ENCODE measurements at places on chromosomes 5 and 9.

- DNase-seq, result no peak
These were observed 79.8 kb downstream of the RICTOR start for GRCh38 chr5:38994324-38994927.

GRCh38 chr5:134240421-134240962 lies 14.6 kb upstream of the PPP2CA start:
- peak; percentile 65 for DNase-seq

GRCh38 chr5:89346573-89346972 lies 463.6 kb upstream of the MEF2C start:
- DNase-seq, result no peak

DNA sequence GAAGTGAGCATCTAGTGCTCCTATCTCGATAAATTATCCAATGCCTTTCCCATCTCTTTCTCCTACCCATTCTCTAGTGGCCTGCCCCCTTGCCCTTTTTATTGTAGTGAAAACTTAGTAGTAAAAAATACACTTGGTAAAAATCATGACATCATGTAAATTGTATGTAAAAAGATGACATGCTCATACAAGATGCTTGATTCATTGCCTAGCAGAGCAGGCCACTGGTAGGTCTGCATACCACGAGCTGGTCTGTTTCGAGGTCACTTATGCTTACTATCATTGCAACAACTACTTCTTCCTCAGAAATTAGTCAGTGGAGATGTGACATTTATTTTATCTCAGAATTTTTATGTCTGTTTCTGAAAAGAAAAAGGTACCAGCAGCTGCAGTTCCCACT lies 177.3 kb downstream of the C9orf152 start:
- DNase-seq, result no peak

DNA sequence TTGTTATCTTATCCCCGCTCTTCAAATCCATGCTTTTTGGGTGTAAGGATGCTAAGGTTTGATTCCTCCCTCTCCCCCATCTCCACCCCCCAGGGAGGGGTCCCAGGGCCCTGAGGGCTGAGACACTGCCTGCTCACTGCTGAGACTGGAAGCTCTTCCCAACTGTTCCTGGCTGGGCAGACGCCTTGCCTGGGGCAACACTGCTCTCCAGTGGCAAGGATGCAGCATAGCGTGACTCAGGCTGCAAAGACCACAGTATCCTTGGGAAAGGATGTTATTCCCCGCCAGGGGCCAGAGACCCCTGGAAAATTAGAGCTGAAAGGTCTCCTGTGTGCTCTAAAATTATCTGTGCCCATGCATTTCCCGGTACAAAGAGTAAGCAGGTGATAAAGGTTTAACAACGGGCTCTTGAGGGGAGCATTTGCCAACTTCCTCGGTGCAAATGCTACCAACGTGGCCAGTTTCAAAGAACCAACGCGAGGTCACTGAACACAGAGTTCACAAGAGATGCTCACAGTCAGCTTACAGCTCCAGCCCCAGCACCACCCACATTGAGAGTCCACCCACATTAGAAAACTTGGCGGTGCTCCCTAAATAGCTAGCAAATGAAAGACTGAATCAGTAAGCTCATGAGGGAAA lies 271.9 kb downstream of the NSG2 start:
- no peak for DNase-seq

- DNase-seq, result no peak
These were observed 11.9 kb downstream of the RASGEF1C start for GRCh38 chr5:180197016-180197702.

DNA sequence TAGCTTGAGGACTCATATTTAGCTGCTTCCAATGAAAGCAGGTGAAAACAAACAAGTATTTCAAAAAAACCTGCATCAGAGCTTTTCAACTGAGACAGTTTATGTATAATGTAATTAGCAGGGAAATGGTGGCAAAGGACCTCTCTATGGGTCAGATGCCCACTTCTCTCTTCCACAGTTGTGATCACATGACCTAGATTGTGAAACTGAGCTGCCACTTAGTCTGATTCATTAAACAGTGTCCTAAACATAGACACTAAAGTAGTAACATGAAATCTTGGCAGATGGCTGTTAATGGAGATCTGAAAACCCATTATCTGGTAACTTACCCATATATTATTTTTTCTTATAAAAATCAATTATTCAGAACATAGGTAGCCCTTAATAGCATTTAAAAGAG lies 663.6 kb upstream of the RIOK2 start:
- DNase-seq, result no peak

DNA sequence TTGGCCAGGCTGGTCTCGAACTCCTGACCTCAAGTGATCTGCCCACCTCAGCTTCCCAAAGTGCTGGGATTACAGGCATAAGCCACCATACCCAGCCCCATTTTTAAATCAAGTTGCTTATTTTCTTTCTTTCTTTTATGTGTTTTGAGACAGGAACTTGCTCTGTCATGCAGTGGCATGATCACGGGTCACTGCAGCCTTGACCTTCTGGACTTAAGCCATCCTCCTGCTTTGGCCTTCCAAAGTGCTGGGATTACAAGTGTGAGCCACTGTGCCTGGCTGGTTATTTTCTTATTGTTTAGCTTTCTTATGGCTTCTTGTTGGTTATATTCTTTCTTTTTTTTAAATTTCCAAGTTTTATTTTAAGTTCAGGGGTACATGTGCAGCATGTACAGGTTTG lies 79.7 kb upstream of the C5orf63 start:
- DNase-seq, result no peak

- no peak for DNase-seq
These were observed 36.5 kb upstream of the SH3PXD2B start for GRCh38 chr5:172490514-172491461.

DNA sequence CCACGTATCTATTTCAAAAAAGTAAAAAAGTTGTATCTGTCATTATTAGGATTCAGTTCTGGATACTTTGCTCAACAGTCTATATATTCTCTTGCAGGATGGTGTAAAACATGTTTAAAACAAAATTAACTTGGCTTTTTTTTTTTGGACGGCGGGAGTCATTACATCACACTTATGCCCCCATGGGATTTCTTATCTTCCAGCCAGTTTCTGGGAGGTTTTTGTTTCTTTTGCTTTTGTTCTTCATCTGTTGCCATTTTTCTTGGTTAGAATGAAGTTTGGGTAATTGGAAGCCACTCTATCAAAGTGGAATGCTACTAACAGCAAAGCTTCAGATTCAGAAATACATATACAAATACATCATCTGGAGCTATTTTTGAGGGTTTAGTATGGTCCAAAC lies 1.8 kb upstream of the STARD4 start:
- DNase-seq, result no peak

DNA sequence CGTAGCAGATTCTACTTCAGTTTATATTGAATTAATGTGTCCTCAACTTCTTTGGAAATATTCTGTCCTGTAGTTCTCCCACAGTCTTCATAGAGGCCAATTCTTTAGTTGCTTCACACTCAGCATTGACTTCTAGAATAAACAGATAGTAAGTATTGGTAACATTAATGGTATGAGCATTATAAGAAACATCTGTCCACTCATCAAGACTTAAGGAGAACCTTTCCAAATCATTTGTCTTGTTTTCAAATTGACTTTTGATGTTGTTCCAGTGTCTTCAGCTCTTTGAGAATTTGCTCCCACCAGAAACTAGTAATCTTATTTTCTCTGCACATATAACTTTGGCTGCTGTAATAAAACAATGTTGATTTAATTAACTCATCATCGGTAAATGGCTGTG lies 18.3 kb downstream of the RANBP17 start:
- DNase-seq, result no peak

DNA sequence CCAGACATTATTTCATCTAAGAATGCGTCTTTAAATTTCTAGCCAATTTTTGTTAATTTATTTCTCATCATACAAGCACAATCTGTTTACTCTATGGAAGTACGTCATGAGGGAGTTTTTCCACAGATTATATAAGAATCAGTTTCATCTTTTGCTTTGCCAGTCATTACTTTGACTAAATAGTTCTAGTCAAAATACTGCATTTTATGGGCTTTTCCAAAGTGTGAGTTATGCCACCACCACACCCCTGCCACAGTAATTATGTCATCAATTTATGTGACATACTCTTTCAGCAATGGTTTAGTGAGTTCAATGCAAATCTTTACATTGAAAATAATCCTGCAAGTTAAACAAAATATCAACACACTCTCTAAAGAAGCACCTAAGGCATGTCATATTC lies 2.0 kb downstream of the RIMOC1 start:
- no peak for DNase-seq

DNA sequence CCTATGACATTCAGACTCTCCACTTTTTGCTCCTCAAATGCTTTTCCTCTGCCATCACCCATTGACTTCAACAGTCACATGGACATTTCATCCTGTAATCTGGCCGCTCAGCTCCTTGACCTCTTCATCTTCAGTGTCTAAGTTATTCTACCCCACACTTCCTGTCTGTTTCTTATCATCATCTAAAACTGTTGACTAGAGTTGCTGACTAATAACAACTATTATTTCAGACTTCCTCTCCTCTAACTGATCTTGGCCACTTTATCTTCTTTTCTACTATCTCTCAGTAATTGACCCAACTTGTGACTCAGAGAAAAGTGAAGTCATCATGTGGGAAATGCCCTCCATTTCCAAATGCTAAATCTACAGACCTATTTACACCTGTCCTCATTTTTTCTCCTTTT lies 254.7 kb upstream of the TRPC7 start:
- DNase-seq, result no peak

DNA sequence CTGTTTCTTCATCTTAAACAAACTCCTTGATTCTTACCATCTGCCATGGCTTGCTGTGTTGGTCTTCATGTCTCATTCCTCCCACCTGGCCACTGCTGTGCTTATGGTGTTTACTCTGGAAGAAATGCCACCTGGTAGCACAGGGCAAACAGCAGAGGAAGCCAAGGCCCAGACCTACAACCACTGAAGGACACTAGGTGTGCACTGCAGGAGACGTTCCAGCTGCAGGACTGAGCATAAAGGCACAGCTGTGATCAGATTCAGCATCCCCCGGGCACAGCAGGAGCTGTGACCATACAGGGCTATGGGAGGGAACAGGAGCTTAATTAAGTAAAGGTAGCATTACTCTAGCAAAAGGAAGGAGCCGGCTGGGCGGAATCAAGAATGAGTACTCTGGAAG lies 12.6 kb upstream of the GNAQ start:
- DNase-seq, result no peak

- DNase-seq, result no peak
These were observed 22.7 kb downstream of the CAVIN4 start for GRCh38 chr9:100600521-100601079.

GRCh38 chr5:109876030-109876725 lies 186.5 kb downstream of the MAN2A1 start:
- no peak for DNase-seq

GRCh38 chr5:147949711-147950573 lies 43.6 kb upstream of the C5orf46 start:
- DNase-seq, result no peak

DNA sequence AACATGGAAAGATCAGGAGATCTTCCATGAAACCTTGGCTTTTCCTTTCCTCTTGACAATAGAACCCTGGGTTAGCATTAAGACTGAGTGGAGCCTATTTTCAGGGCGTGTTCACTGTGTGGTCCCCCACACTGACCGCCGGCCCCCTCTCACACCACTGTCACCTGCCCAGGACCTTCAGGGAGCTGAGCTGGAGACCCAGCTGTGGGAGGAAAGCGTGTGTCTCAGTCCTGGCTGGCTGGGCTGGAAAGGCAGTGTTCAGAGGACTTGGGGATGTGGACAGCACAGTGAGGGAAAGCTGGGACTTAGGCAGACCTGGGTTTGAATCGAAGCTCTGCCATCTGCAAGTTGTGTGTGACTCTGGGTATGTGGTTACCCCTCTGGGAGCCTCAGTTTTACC lies 268.1 kb downstream of the NSG2 start:
- DNase-seq, result no peak

- no peak for DNase-seq
These were observed 14.4 kb upstream of the PHF19 start for GRCh38 chr9:120891245-120891883.

GRCh38 chr9:32349013-32349412 lies 35.4 kb upstream of the ACO1 start:
- DNase-seq, result no peak

DNA sequence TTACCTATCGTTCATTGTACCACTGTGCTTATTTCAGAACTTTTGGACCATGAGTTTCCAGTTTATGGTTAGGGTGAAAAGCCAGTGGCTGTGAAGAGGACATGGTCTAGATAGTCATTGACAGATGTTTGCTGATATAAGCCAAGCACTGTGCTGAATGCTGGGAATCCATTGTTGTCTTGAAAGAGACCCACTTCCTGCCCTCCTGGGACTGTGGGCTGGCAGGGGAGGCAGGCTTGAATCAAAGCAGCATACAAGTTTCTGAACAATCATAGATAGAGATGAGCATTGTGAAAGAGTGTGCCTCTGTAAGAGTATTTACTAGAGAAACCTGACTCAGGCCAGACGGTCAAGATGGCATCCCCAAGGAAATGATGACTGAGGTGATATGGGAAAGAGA lies 73.4 kb downstream of the NMUR2 start:
- no peak for DNase-seq

DNA sequence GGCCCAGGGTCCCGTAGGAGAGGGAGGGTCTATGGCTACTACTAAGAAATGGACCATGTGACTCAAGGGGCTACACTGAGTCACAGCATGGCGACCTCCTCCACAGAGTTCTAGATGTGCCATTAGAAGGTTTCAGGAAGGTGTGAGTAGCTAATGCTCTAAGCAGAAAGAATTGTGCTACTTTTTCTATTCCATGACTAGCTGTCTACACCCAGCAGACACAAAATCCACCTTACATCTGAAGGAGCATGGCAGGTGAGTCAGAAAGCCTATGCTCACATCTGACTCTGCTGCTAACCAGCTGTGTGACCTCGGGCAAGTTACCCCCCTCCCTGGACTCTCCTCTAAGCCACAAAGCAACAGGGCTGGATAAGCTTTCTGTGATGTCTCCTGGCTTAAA lies 14.4 kb upstream of the MEIKIN start:
- DNase-seq, result no peak

DNA sequence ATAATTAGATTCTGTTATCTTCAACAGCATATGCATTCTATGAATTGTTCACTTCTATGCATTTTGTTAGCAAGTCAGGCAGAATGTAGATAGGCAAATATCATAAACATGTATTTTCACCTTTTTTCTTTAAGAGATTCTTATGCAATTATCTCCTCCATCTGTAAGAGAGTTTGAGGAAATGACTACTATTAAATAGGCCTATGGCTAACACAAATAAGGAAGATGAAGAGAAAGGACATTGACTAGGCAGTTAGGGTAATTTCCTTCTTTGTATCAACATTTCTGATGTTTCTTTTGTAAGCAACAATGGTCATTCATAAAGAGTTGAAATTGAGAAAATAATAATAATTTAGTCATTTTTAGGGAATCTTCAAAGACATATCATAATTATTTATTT lies 145.2 kb upstream of the CDH12 start:
- DNase-seq, result no peak

GRCh38 chr5:68531970-68532369 lies 316.4 kb downstream of the PIK3R1 start:
- no peak for DNase-seq
